Kidney tubule cell (primary cell): ENCODE measurements at places on chromosomes 4 and X.

GRCh38 chr4:86892636-86892960, 376 bp upstream of the C4orf36 start:
- no peak for DNase-seq

- peak; percentile 39 for DNase-seq
Measured at GRCh38 chr4:93842601-93843252, 14.2 kb downstream of the ATOH1 start.

- no peak for DNase-seq
Measured at GRCh38 chrX:2642791-2643190, 48.3 kb upstream of the CD99 start.

DNA sequence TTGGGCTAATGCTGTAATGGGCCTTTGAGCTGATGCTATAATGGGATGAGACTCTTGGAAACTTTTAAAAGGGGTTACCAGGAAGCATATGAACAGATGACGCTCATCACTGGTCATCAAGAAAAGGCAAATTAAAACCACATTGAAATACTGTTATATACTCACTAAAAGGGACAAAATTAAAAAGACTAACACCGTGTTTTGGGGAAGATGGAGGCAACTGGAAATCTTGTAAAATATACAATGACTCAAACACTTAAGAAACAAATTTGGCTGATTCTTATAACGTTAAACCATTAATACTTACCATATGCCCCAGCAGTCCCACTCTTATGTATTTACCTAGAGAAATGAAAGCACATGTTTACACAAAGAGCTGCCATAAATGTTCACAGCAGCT, 207.2 kb upstream of the GPRIN3 start:
- DNase-seq: no peak
